ENCODE measurements at places on chromosomes 1 and 21. TPM values are rescaled to one million over a fixed set of nuclear protein-coding genes. Genes with fewer than 3 reads are reported as not detected.

Gene LAX1
- not detected for total RNA-seq

GRCh38 chr1:93023281-93023680, 55.8 kb upstream of the MTF2 start:
- DNase-seq: no peak

- no peak for DNase-seq
Measured at GRCh38 chr1:247865416-247865815, 8.4 kb downstream of the TRIM58 start.

DNA sequence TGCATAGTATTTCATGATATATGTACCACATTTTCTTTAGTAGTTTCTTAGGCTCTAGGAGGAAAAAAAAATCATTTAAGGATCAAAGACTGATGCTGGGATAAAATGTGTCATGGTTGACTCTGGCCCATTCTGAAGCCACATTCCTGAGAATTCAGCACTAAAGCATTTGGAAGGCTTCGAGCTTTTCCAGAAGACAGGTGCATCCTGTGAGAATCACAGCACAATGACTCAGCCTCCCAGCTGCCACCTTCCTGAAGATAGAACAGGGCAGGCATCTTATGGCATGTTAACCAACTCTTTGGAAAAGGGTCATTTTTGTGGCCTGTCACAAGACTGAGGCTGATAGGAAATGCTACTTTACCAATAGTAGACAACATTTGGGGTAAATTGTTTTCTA, 359.9 kb downstream of the PCP4 start:
- peak; percentile 44 for DNase-seq

Gene BTBD8
- total RNA-seq: 8.1 TPM

DNA sequence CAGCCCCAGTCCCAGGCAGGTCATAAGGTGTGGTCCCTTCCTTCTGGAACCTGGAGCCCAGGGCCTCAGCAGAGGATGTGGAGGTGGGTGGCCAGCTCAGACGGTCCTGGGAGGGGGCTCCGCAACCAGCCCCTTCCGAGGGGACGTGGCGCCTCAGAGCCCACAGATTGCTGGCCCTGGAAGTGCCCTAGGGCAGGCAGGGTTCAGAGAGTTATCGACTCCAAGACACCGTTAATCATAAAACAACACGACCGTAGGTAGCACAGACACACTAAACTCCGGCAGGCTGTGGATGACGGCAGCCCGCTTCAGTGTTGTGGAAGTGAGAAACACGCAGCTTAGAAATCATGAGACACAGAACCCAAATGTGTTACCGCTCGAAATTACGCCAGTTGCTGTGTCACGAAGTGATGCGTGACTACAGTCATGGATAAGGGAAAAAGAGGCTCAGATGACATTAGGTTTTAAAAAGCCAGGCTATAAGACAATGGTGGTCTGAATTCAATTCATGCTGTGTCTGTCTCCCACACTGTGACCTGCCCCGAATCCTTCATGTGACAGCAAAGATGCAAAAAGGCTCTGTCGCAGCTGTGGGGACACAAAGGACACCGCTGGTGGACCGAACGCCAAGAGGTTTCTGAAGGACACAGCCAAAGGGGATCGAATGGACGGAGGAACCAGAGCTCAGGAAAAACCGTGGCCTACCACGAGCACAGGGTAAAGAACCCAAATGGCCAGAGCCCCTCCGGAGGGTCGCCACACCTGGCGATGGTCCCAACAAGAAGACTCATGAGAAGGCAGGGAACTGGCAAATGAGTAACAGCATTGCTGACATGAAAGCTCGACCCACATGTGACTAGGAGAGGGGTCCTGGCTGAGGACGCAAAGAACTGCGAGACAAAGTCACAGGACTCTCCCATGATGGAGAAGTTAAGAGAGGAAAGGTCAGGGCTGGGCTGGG, 1.7 kb upstream of the SUMO3 start:
- DNase-seq: no peak

Gene RORC
- 13.7 TPM for total RNA-seq

Measured in tongue (tissue), 3 donors.